ENCODE measurements at places on chromosomes 7 and 10. TPM values are rescaled to one million over a fixed set of nuclear protein-coding genes. Genes with fewer than 3 reads are reported as not detected.

The ZNF853 gene
- 3.3 TPM for total RNA-seq

DNA sequence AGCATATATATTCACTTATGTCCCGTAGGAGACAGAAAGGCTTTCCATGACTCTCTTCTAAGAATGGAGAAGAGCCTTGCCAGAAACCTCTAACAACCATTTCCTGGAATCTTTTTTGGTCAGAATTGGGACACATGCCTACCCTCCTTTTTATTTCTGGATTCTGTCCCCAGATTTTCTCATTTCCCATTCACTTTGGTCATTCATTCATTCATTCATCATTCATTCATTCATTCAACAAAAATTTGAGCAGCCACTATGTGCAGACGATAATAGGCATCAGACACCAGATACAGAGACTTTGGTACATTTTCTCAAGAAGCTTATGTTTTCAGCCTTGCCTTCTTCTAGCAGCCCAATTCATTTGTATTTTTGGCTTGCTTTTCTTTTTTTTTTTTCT, 6.0 kb downstream of the ENTPD7 start:
- H3K27me3 ChIP-seq: no peaks in the 10 kb centered on the region
- H3K4me1 ChIP-seq: no peaks in the 10 kb centered on the region
- DNase-seq: no peak
- H3K4me3 ChIP-seq: no peak overlapping the region
- H3K36me3 ChIP-seq: peaks cover 13% of the 10 kb centered on the region
- H3K27ac ChIP-seq: no peak overlapping the region

The DLX6 gene
- not detected for total RNA-seq

The SLC26A5 gene
- not detected for total RNA-seq

- H3K27ac ChIP-seq: no peak overlapping the region
- H3K36me3 ChIP-seq: no peaks in the 10 kb centered on the region
- no peak for DNase-seq
- H3K4me1 ChIP-seq: no peaks in the 10 kb centered on the region
Measured at GRCh38 chr10:130370721-130371120, 234.5 kb downstream of the GLRX3 start.

The C7orf57 gene
- not detected for total RNA-seq

The HMX3 gene
- total RNA-seq: not detected

DNA sequence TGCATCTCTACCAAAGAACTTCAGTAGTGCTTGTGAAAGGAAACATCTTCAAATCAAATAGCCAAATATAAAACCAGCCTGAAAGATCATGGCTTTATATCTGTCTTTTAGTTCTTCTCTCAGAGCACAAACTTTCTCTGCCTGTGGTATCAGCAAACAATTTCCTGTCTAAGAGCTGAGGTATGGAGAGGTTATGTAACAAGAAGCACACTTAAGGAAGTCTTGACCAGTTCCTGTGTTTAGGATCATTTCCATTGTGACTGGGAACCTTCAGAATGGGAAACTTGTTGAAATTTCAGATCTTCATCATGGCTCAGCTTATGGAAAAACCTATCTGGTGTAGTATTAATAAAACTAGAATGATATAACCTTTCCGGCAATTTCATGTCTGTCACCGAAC, 148.8 kb downstream of the MBL2 start:
- DNase-seq: peak; percentile 21
- H3K4me1 ChIP-seq: peaks cover 3% of the 10 kb centered on the region
- no peaks in the 10 kb centered on the region for H3K36me3 ChIP-seq
- no peak overlapping the region for H3K4me3 ChIP-seq
- no peak overlapping the region for H3K27ac ChIP-seq

DNA sequence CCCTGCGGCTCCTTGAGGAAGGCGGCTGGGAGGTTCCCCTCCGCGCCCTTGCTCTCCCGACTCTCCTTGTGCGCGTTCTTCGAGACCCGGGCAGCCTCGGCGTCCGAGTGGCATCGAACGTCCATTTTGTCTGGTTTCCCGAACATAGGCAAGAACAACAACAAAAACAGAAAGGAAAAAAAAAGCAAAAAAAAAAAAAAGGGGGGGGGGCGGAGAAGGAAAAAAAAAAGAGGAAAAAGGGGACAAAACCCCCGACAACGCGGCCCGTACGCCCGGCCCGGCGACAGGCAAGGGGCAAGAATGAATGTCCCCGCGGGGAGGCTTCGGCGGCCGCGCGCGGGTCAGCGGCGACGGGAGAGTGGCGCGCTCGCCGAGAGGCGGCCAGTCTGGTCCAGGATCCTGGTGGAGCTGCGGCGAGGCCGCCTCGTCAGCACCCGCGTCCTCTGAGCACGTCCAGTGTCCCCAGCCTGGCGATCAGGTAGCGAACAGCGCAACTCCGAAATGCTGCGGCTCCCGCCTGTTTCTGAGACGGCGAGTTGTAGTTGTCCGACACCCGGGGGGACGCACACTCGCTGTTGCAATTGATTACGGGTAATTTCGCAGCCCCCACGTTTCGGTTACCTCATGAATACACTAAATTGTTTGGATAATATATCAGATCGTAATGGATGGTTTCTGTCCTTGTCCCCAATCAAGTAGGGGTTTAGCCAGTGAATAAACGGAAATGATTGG, at the start of gene VAX1:
VAX1 (minus strand) TSS at position 360 of the 732 bp plus-strand sequence; CDS start at position 146, 214 bp downstream.
- H3K27ac ChIP-seq: no peak within 1 kb of the TSS
- H3K4me1 ChIP-seq: peaks cover 2% of the 10 kb centered on the region
- no peak within 1 kb of the TSS for H3K4me3 ChIP-seq
- peaks cover 84% of the 10 kb centered on the region for H3K27me3 ChIP-seq
- DNase-seq: no peak

GRCh38 chr10:76382381-76382851, 951.0 kb downstream of the LRMDA start:
- H3K27me3 ChIP-seq: no peaks in the 10 kb centered on the region
- no peaks in the 10 kb centered on the region for H3K36me3 ChIP-seq
- no peak overlapping the region for H3K4me3 ChIP-seq
- H3K4me1 ChIP-seq: peaks cover 11% of the 10 kb centered on the region

DNA sequence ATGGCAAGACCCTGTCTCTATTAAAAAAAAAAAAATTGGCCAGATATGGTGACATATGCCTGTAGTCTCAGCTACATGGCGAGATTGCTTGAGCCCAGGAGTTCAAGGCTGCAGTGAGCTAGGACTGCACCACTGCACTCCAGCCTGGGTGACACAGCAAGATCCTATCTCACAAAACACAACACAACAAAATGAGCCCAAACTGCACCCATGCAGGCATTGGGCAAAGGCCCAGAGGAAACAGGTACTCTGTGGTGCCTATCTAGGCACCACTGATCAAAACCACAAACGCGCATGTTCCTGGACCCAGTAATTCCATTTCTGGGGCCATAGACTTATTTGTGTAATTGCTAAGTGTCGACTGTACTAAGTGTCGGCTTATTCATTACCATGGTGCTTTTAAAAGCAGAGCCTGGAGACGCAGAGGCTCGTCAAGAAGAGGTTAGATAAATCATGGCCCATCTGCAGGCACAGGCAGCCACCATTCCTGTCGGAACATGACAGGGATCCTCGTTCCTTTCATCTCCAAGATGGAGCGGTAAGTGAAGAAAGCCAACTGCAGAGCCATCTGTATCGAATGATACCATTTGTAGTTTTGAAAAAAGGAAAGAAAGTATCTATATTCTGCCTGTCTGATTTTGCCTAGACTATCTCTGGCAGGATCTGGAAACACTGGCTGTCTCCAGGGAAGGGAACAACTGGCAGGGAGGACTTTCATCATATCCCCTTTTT, 160.4 kb upstream of the RHEB start:
- peak overlapping the region; percentile 63 for H3K27ac ChIP-seq
- H3K4me3 ChIP-seq: no peak overlapping the region
- H3K27me3 ChIP-seq: no peaks in the 10 kb centered on the region

DNA sequence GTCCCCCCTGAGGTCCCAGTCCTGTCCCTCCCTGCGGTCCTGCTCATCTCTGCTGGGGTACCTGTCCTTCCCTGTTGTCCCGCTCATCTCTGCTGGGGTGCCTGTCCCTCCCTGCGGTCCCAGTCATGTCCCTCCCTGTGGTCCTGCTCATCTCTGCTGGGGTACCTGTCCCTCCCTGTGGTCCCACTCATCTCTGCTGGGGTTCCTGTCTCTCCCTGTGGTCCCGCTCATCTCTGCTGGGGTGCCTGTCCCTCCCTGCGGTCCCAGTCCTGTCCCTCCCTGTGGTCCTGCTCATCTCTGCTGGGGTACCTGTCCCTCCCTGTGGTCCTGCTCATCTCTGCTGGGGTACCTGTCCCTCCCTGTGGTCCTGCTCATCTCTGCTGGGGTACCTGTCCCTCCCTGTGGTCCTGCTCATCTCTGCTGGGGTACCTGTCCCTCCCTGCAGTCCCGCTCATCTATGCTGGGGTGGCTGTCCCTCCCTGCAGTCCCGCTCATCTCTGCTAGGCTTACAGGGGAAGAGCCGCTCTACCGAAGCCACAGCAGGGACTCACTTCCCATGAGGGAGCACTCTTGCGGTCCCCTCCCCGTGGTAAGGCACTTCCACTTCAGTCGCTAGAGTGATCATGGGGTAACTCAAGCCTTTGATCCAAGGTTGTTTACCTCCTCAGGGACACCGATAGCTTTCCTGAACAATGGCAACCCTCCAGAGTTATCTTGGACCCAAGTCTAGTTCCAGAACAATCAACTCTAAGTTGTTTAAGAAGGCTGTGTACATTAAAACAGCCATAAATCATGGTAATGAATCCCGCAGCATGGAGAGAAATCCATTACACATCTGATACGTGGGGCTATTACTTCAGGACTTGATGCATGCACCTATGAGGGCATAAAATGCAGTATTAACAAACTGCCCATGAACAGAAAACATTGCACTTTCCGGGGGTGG, 46.8 kb upstream of the MNX1 start:
- H3K4me1 ChIP-seq: no peaks in the 10 kb centered on the region
- peaks cover 18% of the 10 kb centered on the region for H3K27me3 ChIP-seq
- no peak overlapping the region for H3K27ac ChIP-seq

GRCh38 chr7:70355198-70356020, 757.1 kb downstream of the AUTS2 start:
- no peaks in the 10 kb centered on the region for H3K27me3 ChIP-seq
- H3K4me3 ChIP-seq: no peak overlapping the region
- H3K36me3 ChIP-seq: no peaks in the 10 kb centered on the region
- no peaks in the 10 kb centered on the region for H3K4me1 ChIP-seq

GRCh38 chr10:69292459-69292858, 14.2 kb downstream of the HK1 start:
- H3K36me3 ChIP-seq: no peaks in the 10 kb centered on the region
- no peak for DNase-seq
- no peak overlapping the region for H3K27ac ChIP-seq
- no peaks in the 10 kb centered on the region for H3K4me1 ChIP-seq
- no peak overlapping the region for H3K4me3 ChIP-seq

- peaks cover 2% of the 10 kb centered on the region for H3K27me3 ChIP-seq
- H3K27ac ChIP-seq: no peak overlapping the region
- no peak for DNase-seq
- H3K36me3 ChIP-seq: no peaks in the 10 kb centered on the region
- no peaks in the 10 kb centered on the region for H3K4me1 ChIP-seq
- H3K4me3 ChIP-seq: no peak overlapping the region
Measured at GRCh38 chr7:26659121-26659520, 205.3 kb downstream of the SKAP2 start.

GRCh38 chr10:123886292-123886691, 5.3 kb downstream of the CPXM2 start:
- H3K4me3 ChIP-seq: no peak overlapping the region
- no peak for DNase-seq
- H3K4me1 ChIP-seq: no peaks in the 10 kb centered on the region
- H3K27me3 ChIP-seq: no peaks in the 10 kb centered on the region
- no peaks in the 10 kb centered on the region for H3K36me3 ChIP-seq
- H3K27ac ChIP-seq: no peak overlapping the region

- no peak overlapping the region for H3K27ac ChIP-seq
- no peaks in the 10 kb centered on the region for H3K27me3 ChIP-seq
- H3K4me3 ChIP-seq: no peak overlapping the region
- no peaks in the 10 kb centered on the region for H3K4me1 ChIP-seq
Measured at GRCh38 chr7:152480664-152481063, 44.9 kb upstream of the KMT2C start.

GRCh38 chr7:7567898-7568531, 1.3 kb downstream of the MIOS start:
- no peak overlapping the region for H3K27ac ChIP-seq
- H3K36me3 ChIP-seq: peaks cover 5% of the 10 kb centered on the region
- H3K4me3 ChIP-seq: peak overlapping the region; percentile 95
- H3K27me3 ChIP-seq: no peaks in the 10 kb centered on the region

- peak overlapping the region; percentile 67 for H3K27ac ChIP-seq
- H3K4me1 ChIP-seq: peaks cover 12% of the 10 kb centered on the region
- H3K27me3 ChIP-seq: no peaks in the 10 kb centered on the region
- peak overlapping the region; percentile 16 for H3K4me3 ChIP-seq
Measured at GRCh38 chr7:84058311-84059076, 136.1 kb downstream of the SEMA3A start.

DNA sequence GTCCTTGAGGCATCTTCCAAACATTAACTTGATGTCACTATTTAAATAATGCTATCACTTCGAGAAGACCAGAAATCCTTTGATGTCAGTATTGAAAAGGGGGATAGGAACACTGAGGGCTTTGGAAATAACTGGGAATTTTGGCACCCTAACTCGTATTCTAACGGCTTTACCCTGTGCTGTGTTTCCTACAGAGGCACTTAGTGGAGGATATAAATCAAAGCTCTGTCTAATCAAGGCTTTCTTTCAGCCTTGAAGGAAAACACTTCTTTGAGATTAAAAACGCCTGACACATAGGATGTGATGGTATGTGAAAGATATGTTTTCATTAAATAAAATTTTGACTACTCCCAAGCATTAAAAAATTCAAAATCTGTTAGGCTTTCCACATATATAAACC, 62.3 kb downstream of the CREB5 start:
- H3K36me3 ChIP-seq: no peaks in the 10 kb centered on the region
- peaks cover 2% of the 10 kb centered on the region for H3K4me1 ChIP-seq
- no peaks in the 10 kb centered on the region for H3K27me3 ChIP-seq
- no peak for DNase-seq

- H3K4me1 ChIP-seq: peaks cover 16% of the 10 kb centered on the region
- peaks cover 2% of the 10 kb centered on the region for H3K27me3 ChIP-seq
- H3K36me3 ChIP-seq: no peaks in the 10 kb centered on the region
- H3K4me3 ChIP-seq: no peak overlapping the region
- peak; percentile 67 for DNase-seq
- peak overlapping the region; percentile 77 for H3K27ac ChIP-seq
Measured at GRCh38 chr10:47116445-47116844, 183.6 kb upstream of the GDF10 start.

The HPS1 gene
- 15.8 TPM for total RNA-seq
